ENCODE measurements at places on chromosomes 7 and 10.

- DNase-seq: no peak
These were observed 244.6 kb upstream of the MGMT start for GRCh38 chr10:129222436-129222835.

DNA sequence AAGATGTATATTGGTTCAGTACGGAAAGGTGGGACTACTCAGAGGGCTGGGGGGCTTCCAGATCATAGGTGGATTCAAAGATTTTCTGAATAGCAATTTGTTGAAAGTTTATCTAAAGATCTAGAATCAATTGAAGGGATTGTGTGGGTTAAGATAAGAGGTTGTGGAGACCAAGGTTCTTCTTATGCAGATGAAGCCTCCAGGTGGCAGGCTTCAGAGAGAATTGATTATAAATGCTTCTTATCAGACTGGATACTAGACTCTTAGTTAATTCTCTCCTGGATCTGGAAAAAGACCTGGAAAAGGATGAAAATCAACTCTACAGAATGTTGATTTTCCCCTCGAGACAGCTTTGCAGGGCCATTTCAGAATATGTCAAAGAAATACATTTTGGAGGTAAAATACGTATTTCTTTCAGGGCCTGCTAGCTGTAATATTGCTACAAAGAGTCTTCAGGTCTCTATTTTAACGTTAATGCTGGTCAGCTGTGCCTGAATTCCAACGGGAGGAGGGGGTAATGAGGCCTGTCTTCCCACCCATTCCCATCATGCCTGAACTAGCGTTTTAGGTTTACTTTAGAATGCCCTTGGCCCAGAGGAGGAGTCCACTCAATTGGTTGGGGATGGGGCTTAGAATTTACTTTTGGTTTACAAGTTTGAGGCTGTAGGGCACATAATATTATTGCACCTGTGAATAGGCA, 12.8 kb upstream of the GPR15LG start:
- DNase-seq: no peak

DNA sequence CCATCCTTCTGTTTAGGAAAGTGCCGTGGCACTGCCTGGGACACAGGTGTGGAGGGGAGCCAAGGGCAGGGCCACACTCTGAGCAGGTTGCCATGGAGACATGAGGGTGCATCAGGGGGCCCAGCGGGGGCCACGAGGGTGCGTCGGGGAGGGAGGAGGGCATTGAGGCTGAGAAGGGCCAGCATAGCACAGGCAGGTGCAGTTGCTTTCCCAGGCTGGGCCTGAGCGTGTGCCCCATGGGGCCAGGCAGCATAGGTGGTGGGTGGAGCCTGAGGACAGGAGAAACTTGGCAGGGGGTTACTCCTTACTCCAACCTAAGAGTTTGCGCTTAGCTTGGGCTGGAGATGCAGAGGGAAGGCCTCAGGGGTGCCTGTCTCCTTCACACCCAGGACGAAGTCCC, 15.2 kb downstream of the YKT6 start:
- no peak for DNase-seq

DNA sequence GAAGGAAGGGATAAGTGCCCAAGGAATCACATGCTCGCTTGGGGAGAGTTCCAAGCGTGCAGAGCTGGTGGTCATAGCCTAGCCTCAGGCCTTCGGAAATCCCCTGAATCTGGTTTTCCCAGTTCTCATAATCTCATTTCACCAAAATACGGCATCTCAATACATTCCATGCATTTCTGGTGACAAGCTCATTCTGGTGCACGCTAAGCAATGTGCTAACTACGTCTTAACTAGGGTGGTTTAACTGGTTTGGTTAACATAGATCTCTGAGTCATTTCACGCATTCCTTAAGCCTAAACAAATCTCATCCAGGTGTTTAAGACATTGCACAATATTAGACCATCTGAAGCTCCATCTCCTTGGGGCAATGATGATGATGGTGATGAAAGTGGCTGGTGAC, 72.9 kb upstream of the STEAP1B start:
- peak; percentile 86 for DNase-seq

DNA sequence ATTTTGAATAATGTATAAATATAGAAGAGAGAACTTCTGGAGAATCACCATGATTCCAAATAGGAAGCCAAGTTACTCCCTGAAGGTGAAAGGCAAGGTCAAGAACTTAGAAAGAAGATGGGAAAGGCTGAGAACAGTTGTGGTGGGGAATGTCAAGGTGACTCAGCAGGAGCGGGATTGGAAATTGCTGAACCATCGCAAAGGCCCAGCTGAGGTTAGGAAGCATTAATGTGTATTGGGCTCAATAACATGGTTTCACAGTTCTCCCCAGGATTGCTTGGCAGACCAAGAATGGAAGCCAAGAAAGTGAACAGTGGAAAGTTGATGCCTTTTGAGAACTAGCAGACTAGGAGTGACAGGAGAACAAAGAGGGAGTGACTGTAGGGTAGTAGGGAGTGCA, 133.3 kb downstream of the VTI1A start:
- no peak for DNase-seq

GRCh38 chr7:92044148-92044547, 90.1 kb downstream of the CYP51A1 start:
- DNase-seq: no peak

- no peak for DNase-seq
These were observed 72.1 kb upstream of the NANOS1 start for GRCh38 chr10:118957443-118957825.

GRCh38 chr7:106765727-106766355, 99.2 kb upstream of the PIK3CG start:
- DNase-seq: no peak

DNA sequence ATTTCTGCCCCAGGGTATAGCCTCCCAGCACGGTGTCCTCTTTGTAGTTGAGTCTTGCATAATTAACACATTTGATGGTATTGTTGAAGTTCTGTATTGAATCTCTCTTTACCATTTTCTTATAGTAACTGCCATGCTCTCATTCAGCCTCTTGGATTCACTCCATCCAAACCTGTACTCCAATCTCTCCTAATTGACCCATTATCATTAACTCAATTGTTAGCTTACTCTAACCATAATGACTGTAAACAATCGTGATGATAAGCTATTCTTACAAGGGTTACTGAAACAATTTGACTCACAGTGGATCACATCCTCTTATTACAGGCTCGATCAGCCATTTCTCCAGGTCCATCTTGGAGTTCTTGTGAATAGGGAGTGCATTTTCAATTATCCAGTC, 191.9 kb upstream of the AGK start:
- DNase-seq: no peak

DNA sequence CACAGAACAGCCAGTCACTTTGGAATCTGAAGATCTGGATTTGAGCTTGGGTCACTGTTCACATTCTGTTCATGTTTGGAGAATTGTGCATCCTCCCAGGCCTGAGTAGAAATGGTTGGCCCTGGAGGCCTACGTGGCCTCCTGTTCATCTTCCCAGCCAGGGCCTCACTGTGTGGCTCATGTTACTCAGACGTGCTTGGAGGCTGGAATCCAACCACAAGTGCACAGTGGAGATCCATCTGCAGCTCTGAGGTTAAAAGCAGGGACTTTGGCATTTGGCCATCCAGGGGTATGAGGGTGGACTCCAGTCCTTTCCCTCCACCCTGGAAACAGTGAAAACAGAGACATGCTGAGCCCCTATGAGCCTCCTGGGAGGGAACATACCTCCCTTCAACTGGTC, 709.0 kb upstream of the IGFBP3 start:
- peak; percentile 5 for DNase-seq

- no peak for DNase-seq
These were observed 231.3 kb upstream of the PTN start for GRCh38 chr7:137574812-137575211.

DNA sequence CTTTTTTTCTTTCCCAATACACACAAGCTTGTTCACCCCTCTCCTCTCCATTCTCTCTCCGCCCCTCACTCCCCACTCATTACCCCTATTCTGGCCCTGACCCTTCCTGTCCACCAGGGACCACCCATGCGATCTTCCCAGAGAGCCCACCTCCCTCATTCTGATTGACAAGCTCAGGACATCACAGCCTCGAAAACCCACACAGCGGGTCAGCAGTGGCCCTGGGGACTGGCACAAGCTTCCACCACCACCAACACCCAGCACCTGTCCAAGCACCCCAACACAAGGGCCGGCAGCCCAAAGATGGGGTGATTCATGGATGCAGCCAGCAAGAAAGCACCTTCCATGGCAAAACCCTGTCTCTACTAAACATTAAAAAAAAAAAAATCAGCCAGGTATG, 50.0 kb upstream of the USP6NL start:
- no peak for DNase-seq

- no peak for DNase-seq
These were observed 995.3 kb downstream of the SORCS1 start for GRCh38 chr10:106169241-106169640.

DNA sequence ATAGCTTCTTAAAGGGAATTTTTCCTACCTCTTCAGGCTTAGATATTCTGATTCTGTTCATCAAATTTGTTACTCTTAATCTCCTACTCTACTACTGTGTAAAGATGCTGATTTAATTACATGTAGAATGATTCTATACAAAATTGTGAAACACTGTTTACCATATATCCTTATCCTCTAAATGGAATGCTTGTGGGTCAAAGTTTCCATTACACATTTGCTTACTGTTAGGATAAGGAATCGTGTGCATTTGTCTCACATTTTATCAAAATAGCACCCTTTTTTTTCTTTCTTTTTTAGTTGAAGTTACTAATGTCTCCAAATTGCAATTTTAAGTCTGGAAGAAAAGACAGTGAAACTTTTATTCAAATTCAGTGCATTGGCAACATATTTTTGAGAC, 65.3 kb downstream of the TFEC start:
- DNase-seq: no peak

GRCh38 chr7:82050792-82051191, 280.9 kb upstream of the HGF start:
- peak; percentile 5 for DNase-seq

GRCh38 chr7:134420424-134421125, 38.3 kb downstream of the AKR1B1 start:
- DNase-seq: peak; percentile 28

- no peak for DNase-seq
These were observed 185.3 kb upstream of the GDF10 start for GRCh38 chr10:47114680-47115186.

DNA sequence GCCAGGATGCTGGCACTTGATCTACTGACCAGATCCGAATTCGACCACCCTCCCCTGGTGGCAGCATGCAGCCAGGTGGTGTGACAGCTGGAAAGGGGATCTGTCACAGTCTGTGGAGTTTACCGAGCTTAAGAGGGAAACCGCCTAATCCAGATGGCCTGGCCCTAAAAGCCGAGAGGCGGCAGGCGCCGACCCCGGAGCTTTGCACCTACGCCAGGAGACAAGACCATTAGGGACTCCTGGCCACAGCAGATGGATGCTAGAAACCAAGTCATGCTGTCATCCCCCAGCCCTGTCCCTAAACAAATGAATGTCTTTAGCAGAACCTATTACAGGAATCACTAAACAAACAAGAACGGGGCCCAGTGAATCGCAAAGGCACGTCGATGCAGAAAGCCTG, 27.7 kb downstream of the RCC1L start:
- no peak for DNase-seq

DNA sequence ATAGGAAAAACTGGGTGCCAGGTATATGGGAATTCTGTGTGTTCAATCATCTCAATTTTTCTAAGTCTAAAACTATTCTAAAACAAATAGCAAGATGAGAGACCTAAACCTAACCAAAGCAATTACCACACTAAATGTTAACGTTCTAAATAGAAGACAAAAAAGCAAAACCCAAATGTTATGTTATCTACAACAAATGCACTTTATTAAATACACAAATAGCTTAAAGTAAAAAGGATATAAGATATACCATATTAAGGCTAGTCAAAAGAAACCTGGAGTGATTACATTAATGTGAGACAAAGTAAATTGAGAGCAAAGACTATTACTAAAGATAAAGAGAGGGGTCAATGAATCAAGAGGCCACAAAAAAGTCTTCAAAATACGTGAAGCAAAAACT, 81.4 kb downstream of the LARP4B start:
- DNase-seq: no peak

DNA sequence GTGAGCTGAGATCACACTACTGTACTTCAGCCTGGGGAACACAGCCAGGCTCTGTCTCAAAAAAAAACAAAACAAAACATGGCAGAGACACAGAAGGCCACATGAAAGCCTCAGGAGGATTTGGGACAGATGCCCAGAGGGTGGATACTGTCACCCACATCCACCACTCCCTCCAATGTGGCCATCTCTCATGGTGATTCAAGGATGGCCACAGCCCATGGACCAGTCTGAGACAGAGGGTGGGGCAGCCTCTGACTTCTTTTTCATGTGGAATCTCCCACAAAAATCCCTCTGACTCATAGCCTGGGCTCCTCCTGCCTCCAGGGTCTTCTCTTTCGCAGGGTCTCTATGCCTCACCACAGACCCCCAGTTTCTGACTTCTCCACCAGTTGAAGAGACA, 59.0 kb upstream of the GTF2I start:
- DNase-seq: no peak

GRCh38 chr7:40704172-40704571, 569.4 kb downstream of the SUGCT start:
- no peak for DNase-seq

DNA sequence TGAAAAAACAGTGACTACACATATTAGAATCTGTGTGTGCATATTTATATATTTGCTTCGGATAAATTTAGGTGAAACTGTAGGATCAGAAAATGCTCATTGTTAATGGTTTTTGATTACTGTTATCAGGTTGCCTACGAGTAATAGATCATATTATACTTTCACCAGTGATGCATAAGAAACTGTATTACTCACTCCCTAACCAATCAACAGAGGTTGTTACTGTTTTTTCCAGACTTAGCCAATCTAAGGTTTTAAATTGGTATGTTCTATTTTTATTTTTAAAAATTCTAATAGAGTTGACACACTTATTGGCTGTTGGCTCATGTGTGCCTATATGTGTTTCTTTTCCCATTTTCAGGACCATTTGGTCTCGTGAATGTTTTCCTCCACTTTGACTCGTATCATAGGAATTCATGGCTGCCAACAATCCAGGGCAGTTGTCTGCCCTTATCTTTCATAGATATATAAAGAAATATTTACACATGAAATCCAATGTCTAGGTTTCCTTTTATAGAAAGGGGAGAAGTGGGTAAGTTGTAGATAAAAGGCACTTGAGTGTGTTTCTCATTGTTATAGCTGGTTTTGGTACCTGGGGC, 59.2 kb downstream of the ANLN start:
- no peak for DNase-seq

Data from astrocyte of the cerebellum (primary cell).